CD4-positive, alpha-beta T cell (primary cell): ENCODE measurements at places on chromosomes 13 and 19. TPM values are rescaled to one million over a fixed set of nuclear protein-coding genes. Genes with fewer than 3 reads are reported as not detected.

GPC6 gene
- total RNA-seq, result not detected

GRCh38 chr19:2271234-2272103 is 10.5 kb downstream of the PEAK3 start:
- peak overlapping the region; percentile 98 for H3K4me3 ChIP-seq
- peaks cover 58% of the 10 kb centered on the region for H3K4me1 ChIP-seq
- peaks cover 6% of the 10 kb centered on the region for H3K27me3 ChIP-seq
- DNase-seq, result no peak
- H3K36me3 ChIP-seq, result peaks cover 31% of the 10 kb centered on the region

DNA sequence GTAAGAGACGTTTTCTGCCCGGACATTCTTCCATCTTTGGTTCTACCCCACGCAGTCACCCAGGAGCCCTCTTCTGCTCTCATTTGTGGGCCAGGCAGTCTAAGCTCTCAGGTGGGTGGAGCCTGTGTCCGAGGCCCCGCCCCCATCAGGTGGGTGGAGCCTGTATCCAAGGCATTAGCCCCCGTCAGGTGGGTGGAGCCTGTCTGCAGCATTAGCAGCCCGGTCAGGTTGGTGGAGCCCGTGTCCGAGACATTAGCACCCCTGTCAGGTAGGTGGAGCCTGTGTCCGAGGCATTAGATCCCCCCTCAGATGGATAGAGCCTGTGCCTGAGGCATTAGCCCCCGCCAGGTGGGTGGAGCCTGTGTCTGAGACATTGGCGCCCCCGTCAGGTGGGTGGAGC is 45.5 kb upstream of the C13orf46 start:
- peaks cover 97% of the 10 kb centered on the region for H3K36me3 ChIP-seq
- peak; percentile 35 for DNase-seq
- H3K27me3 ChIP-seq, result no peaks in the 10 kb centered on the region
- H3K4me1 ChIP-seq, result no peaks in the 10 kb centered on the region
- no peak overlapping the region for H3K4me3 ChIP-seq

DNA sequence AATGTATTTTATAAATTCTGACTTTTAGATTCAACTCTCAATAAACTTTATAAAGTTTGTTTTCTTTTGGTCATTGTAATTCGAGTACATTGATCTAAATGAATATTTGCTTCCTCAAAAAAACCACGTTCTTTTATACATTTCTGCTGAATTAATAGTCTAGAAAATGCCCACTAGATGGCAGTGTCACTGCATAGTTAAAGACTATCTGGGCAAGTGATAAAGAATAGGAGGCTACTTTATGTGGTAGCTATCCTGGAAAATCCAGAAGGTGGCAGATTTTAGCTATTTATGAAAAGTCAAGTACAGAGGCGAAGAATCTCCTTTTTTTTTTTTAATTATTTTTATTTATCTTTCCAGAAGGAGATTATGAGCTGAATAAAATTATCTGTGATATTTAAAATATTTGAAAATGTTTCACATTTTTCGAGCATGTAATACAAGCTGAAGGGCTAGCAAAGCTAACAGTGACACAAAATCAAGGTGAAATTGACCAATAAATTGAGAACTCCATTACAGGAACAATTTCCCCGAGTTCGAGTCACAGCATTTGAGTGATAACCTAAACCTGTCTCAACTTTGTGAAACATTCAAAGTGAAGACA is 221.8 kb downstream of the OLFM4 start:
- no peak overlapping the region for H3K27ac ChIP-seq
- H3K36me3 ChIP-seq, result no peaks in the 10 kb centered on the region
- H3K27me3 ChIP-seq, result no peaks in the 10 kb centered on the region
- DNase-seq, result no peak
- H3K4me1 ChIP-seq, result no peaks in the 10 kb centered on the region

SLC5A5 gene
- 1.6 TPM for total RNA-seq

DNA sequence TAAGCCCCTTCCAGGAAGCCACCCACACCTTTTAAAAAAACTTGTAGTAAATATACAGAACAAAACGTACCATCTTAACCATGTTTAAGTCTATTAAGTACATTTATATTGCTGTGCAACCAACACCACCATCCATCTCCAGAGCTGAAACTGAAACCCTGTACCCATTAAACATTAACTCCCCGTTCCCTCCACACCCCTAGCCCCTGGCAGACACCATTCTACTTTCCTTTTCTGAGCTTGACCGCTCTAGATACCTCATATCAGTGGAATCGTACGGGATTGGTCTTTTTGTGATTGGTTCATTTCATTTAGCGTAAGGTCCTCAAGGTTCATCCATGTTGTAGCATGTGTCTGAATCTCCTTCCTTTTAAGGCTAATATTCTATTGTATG is 13.0 kb upstream of the SPATA13 start:
- no peak for DNase-seq
- H3K27me3 ChIP-seq, result no peaks in the 10 kb centered on the region
- H3K4me1 ChIP-seq, result no peaks in the 10 kb centered on the region
- no peak overlapping the region for H3K27ac ChIP-seq

F10 gene
- not detected for total RNA-seq

ZNF787 gene
- total RNA-seq, result 11.5 TPM

GRCh38 chr13:96223231-96223630 is 133.3 kb downstream of the HS6ST3 start:
- H3K36me3 ChIP-seq, result no peaks in the 10 kb centered on the region
- H3K4me3 ChIP-seq, result no peak overlapping the region
- no peaks in the 10 kb centered on the region for H3K27me3 ChIP-seq
- no peak overlapping the region for H3K27ac ChIP-seq
- H3K4me1 ChIP-seq, result no peaks in the 10 kb centered on the region
- no peak for DNase-seq

GRCh38 chr13:98478189-98479129 is 98.4 kb downstream of the STK24 start:
- no peak overlapping the region for H3K4me3 ChIP-seq
- H3K27me3 ChIP-seq, result no peaks in the 10 kb centered on the region
- peaks cover 33% of the 10 kb centered on the region for H3K36me3 ChIP-seq
- DNase-seq, result no peak
- peaks cover 84% of the 10 kb centered on the region for H3K4me1 ChIP-seq
- H3K27ac ChIP-seq, result peak overlapping the region; percentile 45

CRB3 gene
- 7.9 TPM for total RNA-seq

ARHGAP33 gene
- total RNA-seq, result 16.4 TPM

ZNF813 gene
- total RNA-seq, result 2.7 TPM

GRCh38 chr13:92717857-92718256 is 508.8 kb upstream of the GPC6 start:
- DNase-seq, result no peak
- no peak overlapping the region for H3K27ac ChIP-seq
- no peak overlapping the region for H3K4me3 ChIP-seq
- H3K4me1 ChIP-seq, result no peaks in the 10 kb centered on the region
- H3K36me3 ChIP-seq, result no peaks in the 10 kb centered on the region
- no peaks in the 10 kb centered on the region for H3K27me3 ChIP-seq

DNA sequence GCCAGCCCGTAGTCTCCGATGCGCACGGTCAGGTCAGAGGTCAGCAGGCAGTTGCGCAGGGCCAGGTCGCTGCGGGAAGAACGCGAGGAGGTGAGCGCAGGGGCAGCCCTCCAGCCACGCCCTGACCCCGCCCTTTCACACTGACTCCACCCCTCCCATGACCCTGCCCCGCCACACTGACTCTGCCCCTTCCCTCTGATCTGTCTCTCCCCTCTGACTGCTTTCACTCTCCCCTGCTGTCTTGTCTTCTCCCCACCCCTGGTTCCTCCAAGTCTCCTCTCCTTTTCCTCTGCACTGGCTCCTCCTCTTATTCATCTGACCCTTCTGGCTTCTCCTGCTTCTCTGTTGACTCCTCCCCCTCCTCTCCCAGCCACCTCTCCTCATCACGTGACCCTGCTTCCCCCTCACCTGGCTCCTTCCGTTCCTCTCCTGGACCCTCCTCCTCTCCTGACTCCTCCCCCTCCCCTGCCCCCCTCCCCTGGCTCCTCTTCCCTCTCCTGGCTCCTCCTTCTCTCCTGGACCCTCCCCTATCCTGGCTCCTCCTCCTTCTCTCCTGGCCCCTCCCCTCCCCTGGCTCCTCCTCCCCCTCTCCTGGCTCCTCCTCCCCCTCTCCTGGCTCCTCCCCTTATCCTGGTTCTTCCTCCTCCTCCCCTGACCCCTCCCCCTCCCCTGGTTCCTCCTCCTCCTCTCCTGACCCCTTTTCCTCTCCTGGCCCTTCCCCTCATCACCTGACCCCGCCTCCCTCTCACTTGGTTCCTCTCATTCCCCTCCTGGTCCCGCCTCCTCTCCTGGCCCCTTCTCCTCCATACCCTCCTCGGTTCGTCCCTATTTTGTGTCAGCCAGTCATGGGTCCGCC is 9.9 kb downstream of the LMTK3 start:
- no peak overlapping the region for H3K27ac ChIP-seq
- H3K4me1 ChIP-seq, result peaks cover 43% of the 10 kb centered on the region
- peak; percentile 34 for DNase-seq
- H3K4me3 ChIP-seq, result peak overlapping the region; percentile 34
- no peaks in the 10 kb centered on the region for H3K36me3 ChIP-seq
- peaks cover 20% of the 10 kb centered on the region for H3K27me3 ChIP-seq

GRCh38 chr19:49287141-49287770 is 37.7 kb downstream of the SLC6A16 start:
- H3K27ac ChIP-seq, result no peak overlapping the region
- no peak for DNase-seq
- peaks cover 2% of the 10 kb centered on the region for H3K36me3 ChIP-seq
- H3K4me3 ChIP-seq, result no peak overlapping the region
- H3K27me3 ChIP-seq, result no peaks in the 10 kb centered on the region
- H3K4me1 ChIP-seq, result no peaks in the 10 kb centered on the region

ZNF841 gene
- 20.0 TPM for total RNA-seq

COL5A3 gene
- 5.2 TPM for total RNA-seq

- H3K27me3 ChIP-seq, result no peaks in the 10 kb centered on the region
- peaks cover 38% of the 10 kb centered on the region for H3K4me1 ChIP-seq
- H3K4me3 ChIP-seq, result no peak overlapping the region
- DNase-seq, result no peak
- H3K27ac ChIP-seq, result no peak overlapping the region
Measured at GRCh38 chr13:111202745-111203144, 87.6 kb downstream of the ARHGEF7 start.

- no peaks in the 10 kb centered on the region for H3K27me3 ChIP-seq
- no peaks in the 10 kb centered on the region for H3K4me1 ChIP-seq
- DNase-seq, result no peak
- H3K36me3 ChIP-seq, result no peaks in the 10 kb centered on the region
Measured at GRCh38 chr13:43929947-43930346, 50.2 kb downstream of the LACC1 start.

DNA sequence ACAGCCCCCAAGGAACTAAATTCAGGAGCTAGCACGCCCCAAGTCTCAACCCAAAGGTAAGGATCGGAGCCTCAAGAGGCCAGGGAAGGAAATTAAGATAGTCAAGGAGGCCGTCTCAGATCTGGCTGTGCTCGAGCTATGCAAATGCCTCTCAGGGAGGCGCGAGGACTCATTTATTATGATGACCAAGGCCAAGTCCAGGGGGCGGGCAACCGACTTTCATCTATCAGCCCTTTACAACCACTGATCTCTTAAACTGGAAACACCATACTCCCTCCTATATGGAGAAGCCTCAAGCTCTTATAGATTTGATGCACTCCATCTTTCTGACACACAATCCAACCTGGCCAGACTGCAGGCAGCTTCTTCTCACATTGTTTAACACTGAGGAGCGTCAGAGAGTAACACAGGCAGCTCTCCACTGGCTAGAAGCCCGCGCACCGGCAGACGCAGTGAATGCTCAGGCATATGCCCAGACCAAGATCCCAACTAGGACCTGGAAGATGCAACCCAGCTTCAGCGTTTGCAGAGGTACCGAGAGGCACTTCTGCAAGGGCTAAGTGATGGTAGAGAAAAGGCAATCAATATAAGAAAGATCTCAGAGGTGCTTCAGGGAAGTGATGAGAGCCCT is 9.6 kb upstream of the SLC15A1 start:
- no peaks in the 10 kb centered on the region for H3K4me1 ChIP-seq
- DNase-seq, result no peak
- no peaks in the 10 kb centered on the region for H3K36me3 ChIP-seq
- H3K27ac ChIP-seq, result no peak overlapping the region
- peaks cover 4% of the 10 kb centered on the region for H3K27me3 ChIP-seq
- H3K4me3 ChIP-seq, result no peak overlapping the region

THAP8 gene
- total RNA-seq, result 0.53 TPM
